Ovary (tissue), 10 donors: ENCODE measurements at places on chromosomes 1 and 21. TPM values are rescaled to one million over a fixed set of nuclear protein-coding genes. Genes with fewer than 3 reads are reported as not detected.

Gene MYBPHL
- total RNA-seq: not detected

Gene TEX38
- total RNA-seq: not detected

Gene ZNF124
- total RNA-seq: 33.3 TPM

Gene WNT4
- total RNA-seq: 11.8 TPM

Gene ZNF593OS
- not detected for total RNA-seq

Gene ADAMTSL4
- 22.5 TPM for total RNA-seq

Gene DSCAM
- not detected for total RNA-seq

DNA sequence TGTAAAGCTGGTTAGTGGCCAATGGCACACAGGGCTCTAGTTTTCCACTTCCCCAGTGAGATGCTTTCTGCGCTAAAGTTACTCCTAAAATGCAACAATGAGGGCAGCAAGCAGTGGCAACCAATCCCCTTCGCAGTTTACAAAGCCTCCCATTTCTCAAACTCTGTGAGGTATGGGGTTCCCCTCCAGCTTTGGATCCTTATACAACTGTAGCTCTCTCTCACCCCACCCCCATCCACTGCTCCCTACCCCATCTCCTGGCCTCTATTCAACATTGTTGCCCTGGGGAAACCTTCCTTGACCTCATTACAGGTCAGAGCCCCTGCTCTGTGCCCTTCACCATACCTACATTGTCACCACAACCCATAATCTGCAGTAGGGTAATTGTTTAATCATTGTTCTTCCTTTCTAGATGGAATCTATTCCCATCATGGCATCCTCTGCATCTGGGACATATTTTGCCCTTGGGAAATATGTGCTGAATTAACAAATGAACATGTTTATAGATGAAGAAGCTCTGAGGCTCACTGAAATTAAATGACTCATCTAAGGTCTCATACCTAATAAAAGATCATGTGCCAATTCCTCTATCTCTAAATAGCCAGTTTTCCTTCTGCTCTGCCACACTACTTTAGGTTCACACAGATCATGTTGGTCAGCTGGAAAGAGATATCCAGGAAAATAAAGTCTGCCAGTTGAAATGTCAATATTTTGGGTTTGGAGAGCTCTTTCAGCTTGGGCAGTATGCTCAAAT lies 12.6 kb downstream of the KIAA0040 start:
- no peak for DNase-seq

- no peak for DNase-seq
Observed at GRCh38 chr1:204473400-204473965, 21.1 kb downstream of the PIK3C2B start.

GRCh38 chr1:81547912-81548303 lies 252.8 kb upstream of the ADGRL2 start:
- no peak for DNase-seq

DNA sequence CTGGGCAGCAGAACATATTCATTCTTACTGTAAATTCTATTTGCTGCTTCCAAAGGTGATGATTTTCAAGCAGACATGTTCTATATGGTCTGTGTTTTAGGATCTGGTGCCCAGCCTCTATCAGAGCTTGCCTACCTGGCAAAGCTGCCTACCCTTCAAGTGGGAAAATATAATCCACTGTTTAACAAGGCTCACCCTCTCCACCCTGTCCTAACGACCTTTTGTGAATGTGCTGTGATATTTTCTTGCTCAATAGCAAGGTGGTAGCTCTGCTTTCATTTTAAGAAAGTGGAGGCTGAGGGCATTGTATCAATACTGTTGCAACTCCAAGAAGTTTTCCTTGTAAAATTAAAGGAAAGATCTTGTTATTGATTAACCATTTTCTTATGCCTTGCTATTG lies 26.0 kb upstream of the AGO1 start:
- no peak for DNase-seq

DNA sequence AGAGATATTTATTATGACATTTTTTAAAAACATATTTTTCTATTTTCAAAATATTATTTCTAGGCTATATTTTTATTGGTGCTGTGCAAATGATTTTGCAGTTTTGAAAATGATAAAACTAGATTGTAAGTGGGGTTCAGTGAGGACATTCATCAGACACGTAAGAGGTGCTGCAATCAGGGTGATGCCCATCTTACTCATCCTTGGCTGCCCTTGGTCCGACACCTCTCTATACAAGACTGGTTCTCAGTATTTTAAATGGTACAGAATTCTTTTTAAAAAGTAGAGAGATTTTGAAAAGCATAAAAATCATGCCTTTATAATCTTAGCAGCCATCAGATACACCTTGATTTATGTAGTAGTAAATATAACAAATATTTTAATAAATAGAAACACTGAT lies 24.0 kb downstream of the HENMT1 start:
- no peak for DNase-seq

GRCh38 chr1:184388971-184389370 lies 2.1 kb downstream of the C1orf21 start:
- no peak for DNase-seq

DNA sequence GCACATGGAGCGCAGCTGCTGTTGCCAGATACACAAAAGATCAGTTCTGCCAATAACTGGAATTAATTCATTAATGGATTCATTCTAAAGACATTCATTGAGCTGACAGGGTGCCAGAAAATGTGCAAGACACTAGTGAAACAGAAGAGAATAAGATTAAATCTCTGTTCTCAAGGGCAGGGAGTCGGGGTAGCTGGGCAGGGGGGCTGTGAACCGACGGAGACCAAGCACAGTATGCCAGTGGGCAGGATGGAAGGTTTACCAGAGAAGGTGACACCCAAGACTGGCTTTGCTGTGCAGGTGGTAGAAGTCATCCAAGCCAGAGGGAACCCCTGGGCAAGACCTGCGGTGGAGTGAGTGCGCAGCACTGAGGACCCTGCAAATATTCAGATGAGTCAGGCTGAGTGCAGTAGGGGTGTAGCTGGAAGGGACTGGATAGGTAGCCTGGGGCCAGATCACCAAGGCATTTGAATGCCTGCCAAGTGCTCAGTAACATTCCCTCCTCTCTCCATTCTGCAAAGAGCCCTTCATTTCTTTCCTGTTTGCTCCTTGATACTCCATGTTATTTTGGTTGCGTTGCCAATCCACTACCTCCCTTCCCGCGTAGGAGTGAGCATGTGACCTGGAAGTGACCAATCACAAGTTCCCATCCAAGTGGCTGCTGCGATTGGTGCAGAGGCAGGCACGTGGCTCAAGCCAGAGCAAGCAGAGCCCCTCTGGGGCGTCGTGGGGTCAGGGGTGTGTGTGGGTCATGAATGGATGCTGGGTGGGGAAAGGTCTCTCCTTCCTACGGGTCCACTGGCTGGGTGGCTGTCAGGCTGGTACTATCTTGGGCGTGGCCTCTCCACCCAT lies 413.1 kb downstream of the PTPRU start:
- no peak for DNase-seq

- DNase-seq: no peak
Observed at GRCh38 chr21:40099809-40100208, 232.6 kb downstream of the PCP4 start.

DNA sequence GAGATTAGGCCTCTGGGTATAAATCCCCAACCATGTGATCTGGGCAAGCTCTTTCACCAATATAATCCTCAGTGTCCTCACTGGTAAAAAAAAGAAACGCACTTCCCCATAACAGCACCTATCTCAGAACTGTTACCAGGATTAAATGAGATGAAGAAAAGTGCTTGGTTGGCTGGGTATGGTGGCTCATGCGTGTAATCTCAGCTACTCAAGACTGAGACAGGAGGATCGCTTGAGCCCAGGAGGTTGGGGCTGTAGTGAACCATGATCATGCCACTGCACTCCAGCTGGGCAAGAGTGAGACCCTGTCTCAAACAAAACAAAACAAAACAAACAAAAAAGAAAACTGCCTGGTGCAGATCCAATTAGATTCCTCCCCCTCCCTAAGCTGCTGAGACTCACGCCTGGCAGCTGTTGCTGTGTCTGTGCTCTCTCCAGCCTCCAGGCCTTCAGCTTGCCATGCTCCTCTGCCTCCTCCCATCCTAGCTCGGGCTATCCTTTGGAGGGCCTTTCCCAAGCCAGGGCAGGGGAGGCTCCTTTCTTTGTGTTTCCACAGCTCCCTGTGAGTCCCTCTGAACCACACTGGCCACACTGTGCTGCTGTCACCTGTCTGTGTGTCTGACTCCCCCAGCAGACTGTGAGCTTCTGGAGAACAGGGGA lies 19.0 kb downstream of the CYB5RL start:
- DNase-seq: no peak

DNA sequence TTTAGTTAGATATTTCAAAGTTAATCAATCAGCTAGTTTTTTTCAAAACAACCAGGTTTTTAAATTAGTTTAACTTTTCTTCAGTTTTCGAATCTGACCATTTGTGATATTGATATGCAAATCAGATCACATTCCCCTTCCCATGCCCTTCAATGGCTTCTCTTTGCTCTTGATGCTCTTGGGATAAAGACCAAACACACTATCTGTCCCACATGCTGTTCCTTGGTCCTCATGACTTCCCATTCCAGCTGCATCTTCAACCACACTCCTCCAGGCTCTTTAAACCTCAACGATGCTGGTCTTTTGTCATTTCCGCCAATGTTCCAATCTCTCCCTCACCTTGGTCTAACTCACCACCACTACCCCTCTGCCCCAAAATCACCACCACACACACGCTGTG lies 285.8 kb downstream of the LMX1A start:
- no peak for DNase-seq

DNA sequence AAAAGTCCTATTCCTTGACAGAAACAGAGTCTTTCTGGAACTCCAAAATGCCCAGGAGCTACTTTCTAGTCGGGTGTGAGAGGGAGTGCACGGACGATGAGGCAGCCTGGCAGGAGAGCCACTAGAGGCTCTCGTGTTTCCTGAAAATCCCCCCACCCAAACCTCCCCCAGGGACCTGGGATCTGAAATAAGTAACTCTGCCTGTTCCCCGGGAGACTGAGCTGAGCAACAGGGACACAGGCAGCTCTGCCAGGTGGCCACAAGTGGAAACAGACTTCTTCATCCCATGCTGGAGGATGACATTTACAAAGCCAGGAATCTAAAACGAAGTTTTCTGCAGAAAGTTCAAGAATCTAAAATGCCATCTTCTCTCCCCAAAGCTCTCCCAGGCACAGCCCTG lies 77.1 kb downstream of the ITPKB start:
- DNase-seq: no peak

DNA sequence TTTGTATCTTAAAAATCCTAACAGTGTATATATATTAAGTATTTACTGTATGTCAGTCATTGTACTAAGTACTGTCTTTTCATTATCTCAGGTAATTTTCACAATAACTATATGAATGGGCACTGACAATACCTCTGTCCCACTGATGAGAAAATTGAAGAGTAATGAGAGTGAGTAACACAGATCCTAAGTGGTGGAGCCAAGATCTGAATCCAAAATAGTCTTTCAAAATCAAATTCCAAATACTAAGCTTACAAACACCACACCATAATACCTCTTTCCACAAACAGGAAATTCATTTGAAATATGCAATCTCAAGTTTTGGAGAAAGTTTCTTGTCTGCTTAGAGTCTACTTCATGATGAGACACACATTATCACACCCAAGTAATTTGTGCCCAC lies 105.9 kb upstream of the EDEM3 start:
- DNase-seq: no peak

GRCh38 chr1:179095924-179096323 lies 14.1 kb downstream of the TOR3A start:
- DNase-seq: no peak

- DNase-seq: no peak
Observed at GRCh38 chr21:42837421-42838211, 41.7 kb downstream of the WDR4 start.

GRCh38 chr1:81305997-81306452 lies 494.7 kb upstream of the ADGRL2 start:
- DNase-seq: peak; percentile 23

DNA sequence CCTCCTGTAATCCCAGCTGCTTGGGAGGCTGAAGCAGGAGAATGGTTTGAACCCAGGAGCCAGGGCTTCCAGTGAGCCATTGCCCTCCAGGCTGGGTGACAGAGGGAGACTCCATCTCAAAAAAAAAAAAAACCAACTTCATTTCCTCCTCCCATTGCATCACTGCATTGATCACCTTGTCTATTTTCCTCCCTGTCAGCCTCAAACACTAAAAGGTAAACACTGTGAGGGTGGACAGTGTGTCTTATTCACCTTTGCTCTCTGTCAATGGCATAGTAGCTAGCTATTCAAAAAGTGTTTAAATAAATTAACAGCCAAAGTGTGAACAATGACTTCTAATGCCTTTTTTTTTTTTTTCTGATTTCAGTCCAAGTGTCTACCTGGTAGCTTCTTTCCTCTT lies 13.4 kb upstream of the DESI2 start:
- DNase-seq: no peak

GRCh38 chr21:38439426-38439825 lies 58.9 kb downstream of the ERG start:
- no peak for DNase-seq

- no peak for DNase-seq
Observed at GRCh38 chr1:223721658-223722607, 9.6 kb downstream of the CAPN2 start.

DNA sequence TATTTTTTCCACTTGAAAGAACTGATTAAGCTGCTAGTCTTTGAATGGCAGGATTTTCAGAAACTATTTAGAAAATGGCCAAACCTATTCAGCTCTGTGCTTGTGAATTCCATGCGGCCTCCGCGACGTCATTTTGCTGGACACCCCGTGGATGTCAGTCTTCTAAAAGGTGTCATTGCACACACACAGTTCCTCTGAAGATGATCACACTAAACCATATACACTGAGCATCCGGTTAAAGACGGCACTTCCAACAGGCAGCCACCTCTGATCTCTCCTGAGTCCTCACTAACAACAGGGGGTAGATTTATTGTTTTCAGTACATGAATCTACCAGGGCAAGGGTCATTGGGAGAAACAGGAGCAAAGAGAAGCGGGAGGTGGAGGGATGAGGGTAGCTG lies 9.1 kb downstream of the CFAP74 start:
- DNase-seq: no peak

- peak; percentile 75 for DNase-seq
Observed at GRCh38 chr1:234721476-234722269, 111.7 kb upstream of the IRF2BP2 start.

DNA sequence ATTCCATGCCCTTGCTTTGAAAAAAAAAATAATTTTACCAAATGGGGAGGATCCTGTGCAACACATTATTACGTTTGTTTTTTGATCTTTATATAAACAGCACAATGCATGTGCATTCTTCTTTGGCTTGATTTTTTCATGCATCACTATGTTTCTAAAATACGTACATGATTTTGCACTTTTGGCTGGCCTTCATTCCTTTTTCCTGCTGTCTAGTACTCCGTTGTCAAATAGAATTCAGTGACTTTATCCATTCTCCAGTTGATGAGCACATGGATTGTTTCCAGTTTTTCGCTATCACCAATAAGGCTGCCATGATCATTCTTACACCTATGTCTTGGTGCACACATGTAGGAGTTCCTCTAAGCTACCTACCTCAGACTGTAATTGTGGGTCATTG lies 63.0 kb upstream of the ID3 start:
- DNase-seq: no peak
